ENCODE measurements at places on chromosomes 1 and 21.

DNA sequence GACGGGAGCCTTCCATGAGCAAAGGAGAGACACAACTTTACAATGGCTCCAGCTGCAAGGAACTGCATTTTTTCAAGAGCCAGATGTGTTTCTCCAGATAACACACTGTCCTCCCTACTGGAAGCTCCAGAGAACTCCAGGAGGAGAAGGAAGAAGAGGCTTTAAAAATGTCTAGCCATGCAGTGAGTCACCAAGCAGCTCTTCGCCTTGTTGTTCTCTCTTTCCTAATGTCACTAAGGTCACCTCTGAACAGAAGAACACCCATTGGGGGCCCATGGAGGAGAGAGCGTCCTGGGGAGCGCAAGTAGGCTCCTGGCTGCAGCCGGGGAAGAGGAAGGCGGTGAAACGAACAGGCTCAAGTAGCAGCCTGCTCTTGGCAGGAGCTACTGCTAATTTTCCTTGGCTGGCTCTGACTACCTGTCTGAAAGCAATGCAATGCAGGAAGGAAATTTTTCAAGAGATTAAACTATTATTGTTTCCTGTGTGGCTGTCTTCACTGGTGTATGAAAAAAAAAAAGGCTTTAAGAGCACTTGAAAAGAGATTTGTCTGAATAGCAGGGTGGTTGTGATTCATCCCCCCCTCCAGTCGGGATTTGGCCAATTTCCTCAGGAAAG, 321.9 kb downstream of the SETD4 start:
- DNase-seq, result no peak

DNA sequence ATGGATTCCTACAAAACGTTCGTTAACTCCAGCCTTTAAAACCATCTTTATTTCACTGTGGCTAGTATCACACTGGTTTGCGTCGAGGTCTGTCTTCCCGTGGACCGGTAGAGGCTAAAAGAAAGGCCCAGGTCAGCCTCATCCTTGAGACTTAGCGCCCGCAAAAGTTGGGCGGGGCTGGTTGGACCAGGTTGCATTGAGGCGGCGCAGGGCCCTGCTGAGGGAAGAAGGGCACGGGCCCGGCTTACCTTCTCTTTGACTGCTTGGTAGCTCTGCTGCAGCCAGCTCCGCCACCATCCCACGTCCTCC, 455 bp downstream of the BSDC1 start:
- DNase-seq, result no peak

DNA sequence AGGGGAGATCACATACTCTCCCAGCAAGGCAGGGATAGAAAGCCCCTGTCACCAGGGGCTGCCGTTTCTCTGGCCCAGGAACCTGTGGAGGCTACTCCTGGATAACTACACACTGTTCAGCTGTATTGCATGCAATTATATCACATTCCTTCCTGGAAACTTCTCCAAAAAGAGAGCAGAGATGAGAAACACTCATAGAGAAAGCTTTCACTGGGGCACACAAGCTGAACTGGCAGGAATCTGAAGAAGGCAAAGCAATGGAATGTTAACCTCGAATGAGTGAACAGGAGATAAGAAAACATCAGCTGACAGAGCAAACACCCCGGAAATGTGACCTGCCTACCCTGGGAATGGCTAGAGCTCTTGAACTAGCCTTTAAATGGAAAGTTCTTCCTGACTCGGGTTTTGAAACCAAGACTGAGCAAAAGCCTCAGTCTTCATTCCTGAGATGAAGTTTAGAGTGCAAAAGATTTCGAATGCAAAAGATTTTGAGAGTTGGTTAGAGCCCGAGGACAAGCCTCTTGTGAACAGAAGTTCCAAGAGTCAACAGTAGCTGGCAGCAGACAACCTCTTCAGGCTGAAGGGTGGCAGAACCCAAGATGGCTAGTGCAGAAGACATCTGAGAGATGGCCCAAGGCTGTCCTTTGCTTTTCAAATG, 32.3 kb downstream of the CCN1 start:
- no peak for DNase-seq

DNA sequence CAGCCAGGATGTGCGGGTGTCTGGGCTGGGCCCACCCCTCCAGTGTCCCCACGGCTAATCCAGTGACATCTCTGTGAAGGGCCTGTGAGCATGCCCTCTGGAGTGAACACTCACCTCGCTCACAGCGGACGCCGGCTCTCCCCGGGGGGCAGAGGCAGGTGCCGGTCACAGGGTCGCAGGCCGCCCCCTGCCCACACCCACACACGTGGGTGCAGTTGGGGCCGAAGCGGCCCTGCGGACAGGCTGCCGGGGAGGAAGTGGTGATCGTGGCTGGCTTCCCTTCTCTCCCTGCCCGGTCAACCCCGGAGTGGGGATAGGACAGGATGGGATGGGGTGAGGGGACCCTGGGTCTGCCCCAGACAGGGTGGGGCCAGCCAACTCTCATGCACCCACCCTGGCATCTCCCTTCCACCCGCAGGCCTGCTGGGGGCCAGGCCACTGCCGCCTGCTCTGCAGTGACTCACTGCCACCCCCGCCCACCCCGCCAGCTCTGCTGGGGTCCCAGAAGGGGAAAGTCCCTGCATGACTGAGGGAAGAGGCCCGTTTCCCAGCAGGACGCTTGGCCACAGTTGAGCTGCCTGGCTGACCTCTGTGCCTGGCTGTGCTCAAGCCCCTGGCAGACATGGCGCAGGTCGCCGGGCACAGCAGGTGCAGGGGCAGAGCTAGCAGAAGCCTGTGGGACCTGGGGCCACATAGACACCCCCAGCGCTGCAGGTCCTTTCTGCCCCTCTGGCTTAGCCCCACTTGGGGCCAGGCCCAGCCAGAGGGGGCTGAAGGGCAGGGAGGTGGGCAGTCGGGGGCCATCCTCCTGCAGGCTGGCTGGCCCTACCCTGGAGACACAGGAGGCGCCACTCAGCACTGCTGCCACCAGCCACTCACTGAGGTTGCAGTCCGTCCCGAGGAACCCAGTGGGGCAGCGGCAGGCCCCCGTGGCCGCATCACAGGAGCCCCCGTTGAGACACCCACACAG, 41.6 kb downstream of the ARHGEF16 start:
- no peak for DNase-seq

DNA sequence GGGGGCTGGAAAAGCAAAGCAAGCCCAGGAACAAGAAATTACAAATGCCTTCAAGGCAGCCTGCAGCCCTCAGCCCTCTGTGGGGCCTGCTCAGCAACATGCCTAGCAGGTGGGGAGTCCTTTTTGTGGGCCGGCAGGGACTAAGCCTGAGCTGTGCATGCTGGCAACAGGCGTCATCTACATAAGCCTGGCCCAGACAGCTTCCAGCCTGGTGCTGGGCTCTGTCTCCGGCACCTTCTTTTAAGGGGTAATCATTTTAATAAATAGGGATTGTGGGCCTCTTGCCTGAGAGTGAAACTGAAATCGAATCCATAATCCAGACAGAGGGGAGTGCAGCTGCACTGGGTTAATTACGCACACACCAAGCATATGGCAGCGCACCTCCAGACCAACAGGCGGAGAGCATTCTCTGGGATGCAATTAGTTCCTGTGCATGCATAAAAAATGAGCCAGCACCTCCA, 96.6 kb downstream of the DDX20 start:
- DNase-seq, result no peak

- DNase-seq, result no peak
Observed at GRCh38 chr1:233085566-233085965, 135.2 kb downstream of the NTPCR start.

GRCh38 chr1:36717431-36717830, 234.7 kb upstream of the CSF3R start:
- DNase-seq, result no peak

DNA sequence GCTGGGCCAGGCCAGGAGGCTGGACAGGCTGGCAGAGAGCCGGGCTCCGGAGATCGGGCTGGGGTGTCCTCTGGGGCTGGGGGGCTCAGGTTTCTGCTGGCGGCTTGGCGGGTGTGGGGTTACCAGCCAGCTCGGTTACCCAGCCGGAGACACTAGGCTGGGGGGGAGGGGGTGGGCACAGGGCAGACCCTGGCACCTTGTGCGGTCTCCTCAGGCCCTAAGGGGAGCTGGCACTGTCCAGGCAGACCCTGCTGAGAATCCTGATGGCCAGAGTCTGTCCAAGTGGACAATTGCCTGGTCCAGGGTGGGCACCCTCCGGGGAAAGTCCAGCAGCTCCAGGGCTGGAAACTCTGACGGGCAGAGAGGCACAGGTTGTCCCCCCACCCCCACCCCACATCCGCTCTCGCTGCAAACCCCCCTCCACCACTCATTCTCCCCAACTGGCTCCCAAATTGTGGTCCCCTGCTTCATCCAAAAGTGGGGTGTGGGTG, 6.7 kb downstream of the ZBTB7B start:
- no peak for DNase-seq

- DNase-seq, result no peak
Observed at GRCh38 chr21:38822778-38823238, 17.1 kb downstream of the ETS2 start.

- DNase-seq, result no peak
Observed at GRCh38 chr1:50833216-50833615, 126.9 kb downstream of the FAF1 start.

- DNase-seq, result no peak
Observed at GRCh38 chr1:205936311-205936710, 6.9 kb downstream of the SLC26A9 start.

DNA sequence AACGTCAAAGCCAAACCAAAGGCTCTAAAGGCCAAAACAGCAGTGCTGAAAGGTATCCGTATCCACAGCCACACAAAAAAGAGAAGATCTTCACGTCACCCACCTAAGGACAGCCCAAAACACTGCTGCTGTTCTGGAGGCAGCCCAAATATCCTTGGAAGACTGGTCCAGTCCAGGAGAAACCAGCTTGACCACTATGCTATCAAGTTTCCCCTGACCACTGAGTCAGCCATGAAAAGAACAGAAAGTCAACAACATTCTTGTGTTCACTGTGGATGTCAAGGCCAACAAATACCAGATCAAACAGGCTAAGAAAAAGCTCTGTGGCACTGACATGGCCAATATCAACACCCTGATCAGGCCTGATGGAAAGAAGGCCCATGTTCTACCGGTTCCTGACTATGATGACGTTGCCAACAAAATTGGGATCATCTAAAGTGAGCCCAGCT, 32.1 kb downstream of the ARID4B start:
- no peak for DNase-seq

DNA sequence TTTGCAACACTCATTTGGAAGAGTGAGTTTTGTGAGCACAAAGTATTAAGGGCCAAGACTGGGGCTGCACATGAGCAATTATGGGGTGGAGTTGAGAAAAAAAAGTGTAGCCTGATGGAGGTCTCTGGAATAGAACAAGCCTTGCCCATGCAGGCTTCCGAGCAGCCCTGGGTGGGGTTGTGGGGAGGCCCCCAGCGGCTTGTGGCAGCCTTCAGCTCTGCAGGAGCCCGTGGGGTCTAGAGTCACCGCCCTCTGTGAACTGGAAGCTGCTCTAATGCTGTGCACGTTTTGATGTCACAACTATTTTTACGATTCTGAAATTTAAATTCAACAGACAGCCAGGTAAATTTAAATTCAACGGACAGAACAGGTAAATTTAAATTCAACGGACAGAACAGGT, 58.9 kb downstream of the BACE2 start:
- DNase-seq, result no peak

GRCh38 chr1:47803815-47804501, 193.2 kb downstream of the TRABD2B start:
- DNase-seq, result no peak

DNA sequence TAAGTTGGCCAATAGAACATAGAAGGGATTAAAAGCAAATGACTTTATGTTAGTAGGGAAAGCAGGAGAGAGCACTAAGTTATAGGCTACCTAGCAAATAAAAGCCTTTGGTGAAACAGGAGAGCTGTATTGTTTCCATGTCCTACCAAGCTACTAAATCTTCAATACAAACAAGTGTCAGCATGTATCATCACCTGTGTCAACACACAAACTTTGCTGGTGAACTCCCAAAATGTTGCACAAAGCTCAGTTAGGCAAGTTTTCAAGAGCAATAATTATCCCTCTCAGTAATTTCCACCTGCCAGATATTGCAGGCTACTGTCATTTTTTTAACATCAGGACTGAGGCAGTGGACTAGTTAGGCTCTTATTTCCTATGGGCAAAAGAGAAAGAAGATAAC, 77.7 kb upstream of the ADAM30 start:
- no peak for DNase-seq

DNA sequence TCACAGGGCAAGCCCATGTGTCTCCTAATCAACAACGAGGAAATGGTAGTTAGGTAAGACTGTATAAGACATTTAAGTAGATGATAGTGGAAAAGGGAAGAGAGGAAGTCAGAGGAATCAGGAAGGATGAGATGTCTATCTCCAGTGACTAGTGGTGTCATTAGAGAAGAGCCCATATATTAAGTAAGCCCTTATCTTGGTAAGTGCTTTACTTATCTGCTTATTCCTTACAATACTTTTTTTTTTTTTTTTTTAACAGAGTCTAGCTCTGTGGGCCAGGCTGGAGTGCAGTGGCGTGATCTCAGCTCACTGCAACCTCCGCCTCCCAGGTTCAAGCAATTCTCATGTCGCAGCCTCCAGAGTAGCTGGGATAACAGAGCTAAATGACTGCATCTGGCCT, 29.5 kb downstream of the RNF11 start:
- no peak for DNase-seq

DNA sequence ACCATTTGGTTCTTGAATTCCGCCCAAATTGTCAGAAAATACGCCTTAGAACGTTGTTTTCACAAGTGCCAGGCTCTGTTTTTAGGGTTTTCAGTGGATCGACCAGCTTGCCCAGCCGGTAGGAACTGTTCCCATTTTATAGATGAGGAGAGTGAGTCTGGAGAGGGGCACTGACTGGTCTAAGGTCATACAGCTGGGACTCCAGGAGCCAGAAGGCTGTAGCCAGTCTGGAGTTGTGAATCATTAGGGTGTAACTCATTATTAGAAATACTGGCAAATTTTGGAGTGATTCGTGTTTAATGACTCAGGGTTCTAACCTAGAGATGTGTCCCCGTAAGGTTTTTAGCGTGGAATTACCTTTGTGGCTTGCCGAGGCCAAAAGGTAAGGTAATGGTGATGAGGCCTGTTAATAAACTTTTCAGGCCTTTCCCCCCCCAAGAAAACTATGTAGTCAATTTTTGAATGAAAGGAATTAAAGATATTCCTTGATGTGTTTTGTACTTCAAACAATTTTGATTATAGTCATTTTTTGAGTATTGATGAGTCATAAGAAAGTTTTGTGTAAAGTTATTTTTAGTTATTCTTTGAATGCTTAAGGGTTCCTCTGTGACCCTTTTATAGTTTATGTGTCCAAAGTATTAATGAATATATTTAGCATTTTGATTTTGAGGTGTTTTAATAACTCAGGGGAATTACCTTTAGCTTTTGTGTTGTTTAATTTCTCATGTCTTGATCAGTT, 2.1 kb downstream of the DYRK1A start:
- no peak for DNase-seq

GRCh38 chr1:187121661-187122060, 292.9 kb downstream of the PLA2G4A start:
- no peak for DNase-seq

DNA sequence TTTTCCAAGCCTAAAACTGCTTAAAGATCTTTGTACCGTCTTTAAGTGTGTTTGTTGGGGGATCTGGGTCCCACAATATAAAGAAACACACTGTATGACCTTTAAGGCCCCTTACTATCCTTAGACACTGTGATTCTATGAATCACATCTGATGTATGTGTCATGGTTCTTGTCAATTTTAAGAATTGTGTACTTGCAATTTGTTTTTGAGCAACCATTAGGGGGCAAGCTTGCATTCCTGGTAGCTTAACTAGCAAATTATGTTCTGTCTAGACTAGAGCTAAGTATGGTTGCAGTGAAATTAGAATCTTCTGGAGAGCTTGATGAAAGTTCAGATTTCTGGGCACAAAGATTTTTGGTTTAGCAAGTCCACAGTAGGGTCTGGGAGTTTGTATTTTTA, 219.5 kb downstream of the TPR start:
- DNase-seq, result no peak

GRCh38 chr1:9429342-9429711, 109.9 kb upstream of the SLC25A33 start:
- no peak for DNase-seq

- no peak for DNase-seq
Observed at GRCh38 chr21:30620080-30620479, 347 bp upstream of the KRTAP20-4 start.

Measured in GM19239 (cell line).